Chondrocyte (in vitro differentiated cells): ENCODE measurements at places on chromosomes 6 and 20. TPM values are rescaled to one million over a fixed set of nuclear protein-coding genes. Genes with fewer than 3 reads are reported as not detected.
A peak's percentile ranks its signal among the peaks of the same experiment; 100 is the strongest.

GRCh38 chr6:89992818-89993217, 98.5 kb downstream of the GJA10 start:
- DNase-seq: no peak

DNA sequence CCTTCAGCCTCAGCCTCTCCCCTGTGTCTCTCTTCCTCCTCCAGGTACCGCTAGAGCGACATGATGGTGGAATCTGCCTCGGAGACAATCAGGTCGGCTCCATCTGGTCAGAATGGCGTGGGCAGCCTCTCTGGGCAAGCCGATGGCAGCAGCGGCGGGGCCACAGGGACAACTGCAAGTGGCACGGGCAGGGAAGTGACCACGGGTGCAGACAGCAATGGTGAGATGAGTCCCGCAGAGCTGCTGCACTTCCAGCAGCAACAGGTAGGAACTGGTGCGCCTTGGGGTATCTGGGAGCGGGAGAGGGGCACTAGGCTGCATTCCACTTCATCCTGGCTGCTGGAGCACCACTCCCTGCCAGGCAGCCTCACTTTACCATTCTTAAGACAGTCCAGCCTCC, 19.5 kb downstream of the FOXP4 start:
- no peak for DNase-seq

DNA sequence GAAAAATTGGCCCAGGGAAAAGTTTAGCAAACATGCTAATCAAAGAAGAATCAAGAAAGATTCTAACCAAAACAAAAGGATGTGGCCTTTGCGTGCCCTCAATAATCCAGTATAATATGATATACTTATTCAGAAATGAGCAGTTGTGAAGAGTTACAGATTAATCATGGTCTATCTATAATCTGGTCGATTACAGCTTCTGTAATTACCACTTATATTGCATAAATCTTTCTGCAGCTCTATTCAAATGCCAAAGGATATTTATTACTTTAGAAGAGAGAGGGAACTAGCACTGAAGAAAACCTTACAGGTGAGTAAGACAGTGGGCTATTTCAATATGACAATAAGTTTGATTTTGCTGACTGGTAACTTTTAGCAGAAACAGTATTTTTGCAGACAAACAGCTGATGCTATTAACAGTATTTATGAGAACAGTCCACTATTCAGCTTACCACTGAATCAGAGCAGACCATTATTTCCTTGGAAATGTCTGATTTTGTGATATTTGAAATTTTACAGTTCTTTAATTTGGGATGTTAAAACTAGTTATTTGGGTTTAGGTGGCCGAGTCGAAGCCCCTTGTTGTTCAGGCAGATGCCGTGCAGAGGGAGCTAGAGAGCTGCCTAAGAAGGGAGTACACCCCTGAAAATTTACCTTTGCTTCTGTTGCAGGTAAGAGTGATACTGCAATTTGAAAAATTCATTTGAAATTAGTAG, 92.2 kb downstream of the CEP57L1 start:
- no peak for DNase-seq

DNA sequence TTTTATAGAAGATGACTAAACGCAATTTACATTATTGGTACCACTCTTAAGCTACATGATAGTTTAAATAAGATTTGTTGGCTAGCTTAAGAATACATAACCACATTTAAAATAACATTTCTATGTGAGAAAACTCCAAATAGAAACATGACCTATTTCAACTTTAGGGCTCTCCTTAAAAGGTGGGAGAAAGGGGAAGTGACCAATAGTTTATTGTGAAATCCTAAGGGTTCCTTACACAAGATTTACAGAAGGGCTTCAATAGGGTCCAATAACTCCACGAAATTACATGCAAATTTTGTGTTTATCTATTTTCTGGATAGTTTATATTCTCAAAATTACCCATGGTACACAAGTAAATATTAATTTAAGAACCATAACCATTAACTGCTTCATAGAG, 91.6 kb upstream of the DST start:
- DNase-seq: no peak

- DNase-seq: no peak
Measured at GRCh38 chr6:149342525-149342924, 25.0 kb downstream of the TAB2 start.

- DNase-seq: no peak
Measured at GRCh38 chr20:23061734-23062561, 12.5 kb upstream of the THBD start.

GRCh38 chr6:169503422-169504152, 198.2 kb downstream of the WDR27 start:
- DNase-seq: no peak

DNA sequence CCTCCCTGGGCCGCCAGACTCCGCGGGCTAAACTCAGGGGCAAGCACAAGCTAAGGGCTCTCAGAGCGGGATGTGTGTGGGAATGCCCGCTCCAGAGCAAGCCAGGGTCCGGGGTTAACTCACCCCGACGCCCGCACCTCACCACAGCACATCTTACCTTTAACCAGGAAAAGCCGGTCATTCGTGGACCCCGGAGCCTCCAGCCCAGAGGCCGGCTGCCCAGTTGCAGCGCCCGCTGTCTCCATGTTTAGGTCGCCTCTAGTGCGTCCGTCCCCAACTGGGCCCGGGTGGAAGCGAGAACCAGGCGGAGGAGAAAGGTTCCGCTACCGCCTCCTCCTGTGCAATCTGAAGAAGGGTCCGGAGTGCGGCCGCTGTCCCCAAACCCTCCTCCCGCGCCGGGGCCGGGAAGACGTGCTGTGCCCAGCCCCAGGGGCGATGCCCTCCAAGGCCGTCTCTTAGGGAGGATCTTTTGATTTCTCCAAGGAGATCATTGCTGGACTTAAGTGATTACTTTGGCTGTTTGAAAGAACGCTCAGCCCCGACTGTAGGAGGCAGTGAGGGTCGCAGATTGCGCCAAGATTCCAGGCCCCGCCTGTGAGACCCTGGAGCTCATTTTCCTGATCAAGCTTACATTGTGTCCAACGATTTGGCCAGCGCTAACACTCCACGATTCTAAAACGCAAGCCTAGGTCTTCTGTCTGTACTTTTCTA, at the start of gene TMEM242:
TSS of gene TMEM242 (minus strand) at position 265 of the 711 bp plus-strand sequence. CDS start at position 245, 20 bp downstream.
- DNase-seq: peak; percentile 97

- peak; percentile 72 for DNase-seq
Measured at GRCh38 chr20:2307136-2307535, 11.3 kb downstream of the TGM3 start.

GRCh38 chr6:166202321-166202733, 34.7 kb upstream of the TBXT start:
- no peak for DNase-seq

- no peak for DNase-seq
Measured at GRCh38 chr6:163485388-163485851, 70.9 kb downstream of the QKI start.

DNA sequence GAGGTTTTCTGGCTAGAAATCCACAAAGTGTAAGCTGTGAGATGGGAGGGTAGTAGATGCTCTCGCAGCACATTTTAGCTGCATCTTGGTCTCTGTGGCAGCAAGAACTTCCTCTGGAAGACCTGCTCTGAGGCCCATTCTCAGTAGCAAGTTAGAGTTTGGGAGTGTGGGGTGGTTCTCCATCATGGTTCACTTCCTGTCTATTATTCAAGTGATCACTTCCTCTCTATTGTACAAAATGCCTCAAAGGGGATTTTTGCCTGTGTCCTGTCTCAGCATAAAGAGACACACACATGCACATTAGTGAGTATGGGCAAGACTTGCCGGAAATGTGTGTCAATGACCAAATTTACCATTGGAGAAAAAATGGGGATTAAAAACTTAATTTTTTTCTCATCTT, 42.5 kb downstream of the LYRM2 start:
- DNase-seq: no peak

Gene SMPDL3A
- total RNA-seq: 8.2 to 9.1 TPM (median 8.7 TPM) in 3 replicates

Gene PHACTR3
- total RNA-seq: not detected in 3 replicates
